Motor neuron (in vitro differentiated cells): ENCODE measurements at places on chromosomes 3 and 15.

DNA sequence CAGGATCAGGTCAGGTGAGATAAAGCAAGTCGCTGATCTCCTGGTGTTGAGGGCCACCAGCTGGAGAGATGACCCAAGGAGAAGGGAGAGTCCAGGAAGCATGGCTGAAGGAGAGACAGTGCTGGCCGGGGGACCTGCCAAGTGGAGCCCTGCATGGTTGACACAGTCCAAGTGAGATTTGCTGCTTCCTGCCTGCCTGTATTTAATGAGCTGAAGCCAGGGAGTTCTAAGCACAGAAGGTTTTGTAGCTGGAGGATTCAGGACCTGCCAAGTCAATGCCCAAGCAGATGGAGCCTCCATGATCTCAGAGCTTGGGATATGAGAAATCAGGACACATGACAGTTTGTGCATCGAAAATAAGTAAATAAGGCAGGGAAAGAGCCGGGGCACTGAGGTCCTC lies 125.6 kb downstream of the SRGAP3 start:
- no peak for ATAC-seq

GRCh38 chr3:12454816-12455121 lies 29.5 kb upstream of the TSEN2 start:
- ATAC-seq = no peak

DNA sequence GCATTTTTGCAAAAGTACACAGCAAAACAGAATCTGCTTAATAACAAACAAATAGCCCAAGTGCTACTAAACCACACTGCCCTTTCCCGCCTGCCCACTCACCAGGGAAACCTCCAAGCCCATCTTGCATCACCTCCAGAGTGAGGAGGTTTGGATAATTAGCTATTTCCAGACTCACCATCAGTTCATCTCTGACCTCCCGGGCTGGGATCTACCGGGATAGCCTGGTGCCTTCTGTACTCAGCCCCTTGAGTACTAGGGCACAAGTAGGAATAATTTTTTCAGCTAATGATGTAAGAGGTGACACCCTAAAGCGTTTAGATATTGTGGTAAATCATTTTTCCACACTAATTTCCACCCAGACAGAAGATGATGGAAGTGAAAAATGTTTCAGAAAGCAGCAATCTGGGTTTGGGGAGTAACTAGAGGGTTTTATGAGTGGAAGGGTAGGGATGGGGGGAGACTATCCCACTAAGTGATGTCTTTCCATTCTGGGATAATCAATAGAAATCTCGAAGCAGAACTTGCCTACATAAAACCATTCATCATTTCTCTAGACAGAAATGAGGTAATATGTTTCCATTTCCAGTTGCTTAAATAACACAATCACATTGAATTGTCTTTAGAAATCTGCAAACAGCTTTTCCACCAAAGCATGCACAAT lies 40.9 kb downstream of the TAFA4 start:
- no peak for ATAC-seq

GRCh38 chr15:92947071-92947730 lies 47.1 kb downstream of the CHD2 start:
- no peak for ATAC-seq

- ATAC-seq = peak; percentile 92
These were observed 127.6 kb upstream of the LMOD3 start for GRCh38 chr3:69250014-69250413.

- ATAC-seq = no peak
These were observed 62.7 kb upstream of the CD47 start for GRCh38 chr3:108153451-108153981.

DNA sequence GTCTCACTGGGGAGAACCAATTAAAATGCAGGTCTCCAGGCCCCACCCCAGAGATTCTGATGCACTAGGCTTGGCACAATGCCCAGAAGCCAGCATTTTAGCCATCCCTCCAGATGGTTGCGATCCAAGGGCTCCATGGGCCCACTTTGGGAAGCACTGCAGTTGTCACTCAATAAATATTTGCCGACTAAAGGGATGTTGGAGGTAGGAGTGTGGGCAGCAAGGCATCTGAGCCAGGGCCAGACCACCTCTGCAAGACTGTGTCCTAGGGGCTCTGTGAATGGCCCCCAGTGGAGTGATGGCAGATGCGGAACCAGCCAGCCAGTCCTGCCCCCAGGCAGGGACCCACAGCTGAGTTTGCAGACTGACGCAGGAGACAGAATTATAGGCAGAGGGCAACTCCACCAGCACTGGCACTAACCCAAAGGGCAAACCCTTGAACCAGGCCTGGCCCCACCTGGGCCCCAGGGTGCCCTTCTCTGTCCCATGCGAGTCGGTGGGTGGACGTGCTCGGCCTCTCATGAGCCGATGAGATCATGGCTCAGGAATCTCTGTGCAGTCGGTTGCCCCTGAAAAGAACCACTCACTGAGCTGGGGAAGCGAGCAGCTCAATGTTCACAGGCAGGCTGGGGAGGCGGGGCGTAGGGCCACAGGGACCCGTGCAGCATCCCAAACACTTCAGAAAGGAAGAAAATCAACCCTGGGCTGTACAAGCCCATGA lies 49.7 kb downstream of the SEMA5B start:
- ATAC-seq = peak; percentile 66

GRCh38 chr3:139230391-139230790 lies 113.4 kb upstream of the MRPS22 start:
- peak; percentile 20 for ATAC-seq

DNA sequence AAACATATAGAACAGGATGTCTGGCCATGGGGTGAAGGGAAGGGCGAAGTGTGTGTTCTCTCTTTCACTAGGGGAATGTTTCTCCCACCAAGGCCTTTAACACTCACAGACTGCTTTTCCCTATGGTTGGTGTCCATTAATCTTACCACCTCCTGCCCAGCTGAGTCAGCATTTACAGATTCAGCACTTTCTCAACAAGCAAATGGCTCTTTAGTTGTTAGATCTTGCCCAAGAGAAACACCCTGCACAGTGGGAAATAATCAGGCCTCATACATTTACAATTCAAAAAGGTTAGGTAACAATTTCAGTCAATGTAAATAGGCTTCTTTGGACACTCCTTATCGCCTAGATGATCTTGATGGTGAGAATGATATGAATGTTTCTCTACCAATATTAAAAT lies 418.2 kb downstream of the EPHA3 start:
- ATAC-seq = peak; percentile 58

GRCh38 chr15:29701151-29701550 lies 121.1 kb downstream of the TJP1 start:
- ATAC-seq = no peak

DNA sequence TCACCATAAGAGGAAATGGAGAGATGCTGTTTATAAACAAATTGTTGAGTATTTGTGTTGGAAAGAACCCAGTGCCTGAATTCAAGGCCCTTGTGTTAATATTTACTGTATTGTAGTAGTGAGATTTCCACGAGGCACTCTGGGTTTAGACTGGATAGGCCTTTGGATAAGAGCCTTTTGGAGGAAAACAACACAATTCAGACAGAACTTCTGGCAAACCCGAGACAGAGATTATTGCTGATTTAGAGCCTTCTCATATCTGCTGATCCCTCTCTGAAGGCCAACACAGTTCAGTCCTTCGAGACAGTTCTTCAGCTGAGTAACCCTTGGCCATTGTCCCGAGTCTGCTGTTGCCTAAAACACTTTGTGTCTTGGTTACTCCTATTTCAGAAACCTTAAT lies 55.7 kb downstream of the LMCD1 start:
- ATAC-seq = no peak

DNA sequence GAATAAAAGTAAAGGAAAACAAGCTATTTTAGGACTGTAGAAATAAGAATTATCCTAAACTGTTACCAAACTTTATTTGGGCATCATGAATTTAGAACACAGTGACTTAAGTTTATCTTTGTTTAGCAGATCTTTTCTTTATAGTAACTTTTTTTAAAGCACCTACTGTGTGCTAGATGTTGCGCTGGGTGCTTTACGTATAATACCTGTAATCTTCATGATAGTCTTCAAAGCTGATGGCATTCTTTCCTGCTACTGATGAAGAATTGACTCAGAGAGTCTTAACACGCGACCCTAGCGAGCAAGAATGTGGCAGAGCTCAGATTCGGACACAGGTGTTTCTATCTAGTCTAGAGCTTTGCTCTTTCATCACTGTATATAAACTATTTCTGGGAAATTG lies 53.9 kb downstream of the CHD2 start:
- no peak for ATAC-seq

- no peak for ATAC-seq
These were observed 6.8 kb downstream of the PTPRG start for GRCh38 chr3:61568127-61568526.

DNA sequence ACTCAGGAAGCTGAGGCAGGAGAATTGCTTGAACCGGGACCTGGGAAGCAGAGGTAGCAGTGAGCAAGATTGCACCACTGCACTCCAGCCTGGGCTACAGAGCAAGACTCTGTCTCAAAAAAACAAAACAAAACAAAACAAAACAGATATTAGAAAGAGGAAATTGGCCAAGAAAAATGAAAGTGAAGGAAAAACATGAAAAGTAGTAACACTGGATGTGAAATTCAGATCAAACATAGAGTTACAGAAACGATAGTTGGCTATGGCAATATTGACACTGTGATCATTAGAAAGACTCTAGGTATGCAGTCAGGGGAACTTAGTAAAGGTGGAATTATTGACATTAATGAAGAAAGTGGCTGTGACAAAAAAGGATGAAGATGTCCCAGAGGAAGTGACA lies 13.2 kb upstream of the TIPARP start:
- ATAC-seq = no peak

DNA sequence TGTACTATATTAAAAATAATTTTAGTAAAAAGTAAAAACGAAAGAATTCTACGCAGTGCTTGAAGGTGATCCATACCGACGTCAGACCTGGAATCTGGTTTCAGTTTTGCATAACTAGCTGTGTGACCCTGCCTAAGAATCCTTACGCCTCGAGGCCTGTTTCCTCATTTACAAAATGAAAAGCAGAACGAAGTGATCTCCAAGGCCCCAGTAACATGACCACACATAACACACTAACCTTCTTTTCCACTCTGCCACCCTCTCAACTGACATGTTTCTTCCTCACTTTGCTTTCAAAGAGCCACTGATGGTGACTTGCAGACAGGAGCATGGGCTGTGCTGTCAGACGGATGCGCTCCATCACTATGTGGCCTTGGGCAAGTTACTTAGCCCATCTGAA lies 4.8 kb downstream of the MESD start:
- no peak for ATAC-seq

GRCh38 chr15:74133694-74134386 lies 3.5 kb downstream of the ISLR2 start:
- ATAC-seq = no peak

GRCh38 chr3:99950921-99951320 lies 133.3 kb downstream of the CMSS1 start:
- ATAC-seq = no peak

GRCh38 chr3:66098436-66098835 lies 59.7 kb upstream of the MAGI1 start:
- no peak for ATAC-seq

GRCh38 chr3:195131176-195131575 lies 139.8 kb downstream of the XXYLT1 start:
- ATAC-seq = no peak
